ENCODE measurements at places on chromosomes 3 and 15.

DNA sequence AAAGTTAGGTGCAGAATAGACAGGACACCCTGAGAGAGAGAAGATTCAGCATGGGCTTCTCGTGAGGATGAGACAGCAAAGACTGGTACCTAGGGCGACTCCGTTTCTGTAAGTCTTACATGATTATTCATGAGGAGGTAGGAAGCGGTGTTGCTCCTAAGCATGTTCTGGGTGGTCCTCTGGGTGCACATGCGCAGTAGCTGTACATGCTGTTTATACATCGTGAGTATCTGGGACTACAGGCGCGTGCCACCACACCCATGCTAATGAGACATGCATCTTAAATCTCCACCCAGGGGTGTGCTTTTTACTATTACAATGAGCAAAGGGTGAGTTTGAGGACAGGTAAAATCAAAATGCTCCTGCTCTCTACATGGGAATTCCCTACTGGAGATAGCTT, 12.3 kb downstream of the ALPK3 start:
- no peak for DNase-seq

- no peak for DNase-seq
Measured at GRCh38 chr3:128727485-128727884, 1.5 kb downstream of the RAB7A start.

DNA sequence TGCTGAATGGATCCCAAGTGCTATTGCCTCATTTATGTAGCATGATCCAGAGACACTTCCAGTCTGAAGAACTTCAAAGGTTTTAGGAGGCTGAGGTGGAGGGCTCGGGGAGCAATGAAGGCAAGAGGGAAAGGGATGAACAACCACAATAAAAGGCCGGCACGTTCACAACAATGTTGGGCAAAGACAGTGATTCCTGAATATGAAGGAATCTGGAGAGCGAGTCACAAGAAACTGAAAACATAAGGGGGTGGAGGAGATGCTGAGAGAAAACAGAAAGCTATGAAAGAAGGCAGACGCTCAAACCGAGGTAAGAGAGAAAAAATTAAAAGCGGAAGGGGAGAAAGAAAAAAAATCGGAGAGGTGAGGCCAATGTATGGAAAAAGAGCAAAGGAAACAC, 120.1 kb downstream of the GREM1 start:
- DNase-seq: no peak

DNA sequence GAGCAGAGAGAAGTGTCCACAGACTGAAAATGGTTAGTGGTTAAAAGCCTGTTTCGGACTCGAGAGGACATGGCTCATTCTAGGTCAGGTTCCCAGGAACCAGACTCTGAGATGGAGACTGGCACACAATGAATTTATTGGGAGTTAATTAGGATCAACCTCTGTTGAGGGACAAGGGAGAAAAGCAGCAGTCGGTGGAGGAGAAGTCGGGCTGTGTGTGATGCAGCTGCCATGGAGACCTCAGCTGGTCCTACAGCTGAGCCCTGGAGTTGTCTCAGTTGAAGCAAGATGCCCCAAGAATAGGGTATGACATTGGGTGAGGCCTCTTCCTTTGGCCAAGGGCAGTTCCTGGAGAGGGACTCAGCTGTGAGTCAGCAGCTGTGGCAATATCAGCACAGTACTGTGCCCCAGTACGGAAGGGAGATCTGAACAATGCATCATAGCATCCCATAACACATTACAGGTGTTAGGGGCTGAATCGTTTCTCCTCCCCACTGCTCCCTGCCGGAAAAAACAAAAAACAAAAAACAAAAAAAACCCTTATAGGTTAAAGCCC, 105.4 kb downstream of the ABHD5 start:
- DNase-seq: no peak

- no peak for DNase-seq
Measured at GRCh38 chr15:63405159-63405558, 23.5 kb upstream of the CA12 start.

DNA sequence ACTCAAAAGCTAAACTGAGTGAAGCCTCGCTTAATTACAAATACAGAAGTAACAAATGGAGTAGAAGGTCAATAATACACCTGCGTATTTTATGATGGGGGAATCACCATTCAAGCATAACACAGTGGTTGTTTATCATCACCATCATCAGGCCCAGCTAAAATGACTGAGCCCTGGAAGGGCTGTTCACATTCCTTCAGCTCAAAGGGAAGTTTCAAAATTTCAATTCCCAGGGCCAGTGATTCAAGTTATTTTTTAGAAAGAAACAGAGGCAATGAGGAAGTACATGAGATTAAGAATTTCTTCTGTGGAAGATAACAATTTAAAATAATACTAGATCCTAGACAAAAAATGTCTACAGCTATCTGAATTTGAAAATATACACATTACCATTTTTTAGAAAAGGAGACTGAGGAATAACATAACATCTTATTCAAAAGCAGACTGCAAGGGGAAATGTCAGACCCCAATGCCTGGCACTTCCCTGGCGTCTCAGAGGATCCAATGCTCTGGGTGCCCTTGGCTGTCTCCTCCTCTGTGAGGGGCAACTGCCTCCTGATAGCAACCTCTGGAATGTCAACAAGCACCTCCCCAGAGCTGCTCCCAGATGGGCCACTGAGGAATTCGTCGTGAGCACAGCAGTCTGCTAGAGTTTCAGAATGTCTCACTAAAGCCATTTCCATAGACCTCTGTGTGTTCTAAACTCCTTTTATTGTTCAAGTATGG, 22.8 kb downstream of the EHD4 start:
- DNase-seq: no peak

DNA sequence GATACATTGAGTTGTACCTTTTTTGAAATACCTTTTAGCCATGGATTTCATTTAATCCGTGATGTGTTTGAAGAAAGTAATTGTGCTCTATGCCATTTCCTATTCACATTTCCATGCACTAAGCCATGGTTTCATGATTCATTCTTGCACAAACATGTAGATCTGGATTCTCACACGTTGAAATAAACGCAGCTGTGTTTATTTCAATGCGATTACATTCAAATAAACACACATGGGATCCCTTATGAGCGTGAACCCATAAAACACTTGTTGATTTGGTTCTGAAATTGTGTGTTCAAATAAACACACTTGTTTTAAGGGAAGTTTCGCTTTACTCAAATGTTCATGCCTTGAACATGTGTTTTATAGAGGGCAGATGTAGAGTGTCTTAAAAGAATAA, 39.2 kb downstream of the BBX start:
- DNase-seq: no peak

DNA sequence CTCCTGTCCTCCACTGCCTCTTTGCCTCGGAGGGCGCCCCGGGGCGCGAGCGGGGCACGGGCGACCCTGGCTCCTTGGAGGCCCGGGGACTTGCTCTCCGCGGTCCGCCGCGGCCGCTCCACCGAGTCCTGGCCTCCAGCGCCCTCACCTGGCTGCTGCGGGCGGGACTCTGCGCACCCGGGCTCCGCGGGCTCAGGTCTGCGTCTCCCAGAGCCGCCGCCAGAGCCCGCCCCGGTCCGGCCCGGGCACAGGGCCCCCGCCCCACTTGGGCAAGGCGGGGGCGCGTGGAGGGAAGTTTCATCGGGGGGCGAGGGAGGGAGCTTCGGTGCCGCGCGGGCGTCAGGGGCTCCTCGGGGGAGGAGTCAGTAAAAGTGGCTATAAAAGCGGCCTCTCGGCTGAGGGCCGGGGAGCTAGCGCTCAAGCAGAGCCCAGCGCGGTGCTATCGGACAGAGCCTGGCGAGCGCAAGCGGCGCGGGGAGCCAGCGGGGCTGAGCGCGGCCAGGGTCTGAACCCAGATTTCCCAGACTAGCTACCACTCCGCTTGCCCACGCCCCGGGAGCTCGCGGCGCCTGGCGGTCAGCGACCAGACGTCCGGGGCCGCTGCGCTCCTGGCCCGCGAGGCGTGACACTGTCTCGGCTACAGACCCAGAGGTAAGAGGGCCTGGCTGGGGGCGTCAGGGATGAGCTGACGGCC, at the start of gene CEMIP:
TSS of gene CEMIP (plus strand) at position 407 of the 694 bp plus-strand sequence. CDS start 94,510 bp downstream, outside the sequence.
- peak; percentile 68 for DNase-seq

GRCh38 chr3:72473156-72473555, 375.1 kb downstream of the SHQ1 start:
- DNase-seq: no peak

DNA sequence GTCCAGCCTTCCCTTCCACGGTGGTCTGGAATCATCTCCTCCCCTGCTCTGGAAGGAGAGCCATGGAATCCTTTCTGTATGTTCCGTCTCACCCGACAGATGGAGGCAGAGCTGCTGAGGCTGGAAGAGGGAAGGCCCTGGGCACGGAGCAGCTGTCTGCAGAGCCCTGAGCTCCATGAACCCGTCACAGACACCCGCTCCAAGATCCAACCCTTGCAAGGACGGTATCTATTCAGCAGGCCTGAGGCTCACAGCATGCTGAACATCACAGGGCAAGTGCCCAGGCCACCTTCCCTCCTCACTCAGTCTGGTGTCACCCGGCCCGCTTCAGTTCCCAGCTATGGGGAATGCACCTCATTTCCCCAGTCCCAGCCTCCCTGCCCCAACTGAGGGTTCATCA, 103.9 kb downstream of the LRIG1 start:
- no peak for DNase-seq

DNA sequence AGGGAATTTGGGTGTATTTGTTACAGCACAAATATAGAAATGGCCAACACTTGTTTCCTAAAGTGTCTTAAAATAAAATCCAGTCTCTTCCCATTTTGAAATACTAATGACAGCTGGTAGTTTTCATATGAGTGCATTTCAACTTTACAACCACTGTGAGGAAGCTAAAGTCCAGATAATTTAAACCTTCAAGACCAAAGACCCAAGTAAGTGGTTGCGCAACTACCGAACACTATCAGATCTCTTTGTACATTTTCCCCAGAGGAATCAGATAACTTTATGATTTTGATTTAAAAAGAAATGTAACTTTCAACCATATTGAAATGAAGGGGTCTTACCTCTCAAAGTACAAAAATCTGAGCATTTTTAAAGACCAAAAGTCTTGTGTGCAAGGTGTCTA, 14.3 kb downstream of the BCL2L10 start:
- DNase-seq: no peak

GRCh38 chr15:63203451-63204090, 14.2 kb downstream of the RAB8B start:
- DNase-seq: no peak

DNA sequence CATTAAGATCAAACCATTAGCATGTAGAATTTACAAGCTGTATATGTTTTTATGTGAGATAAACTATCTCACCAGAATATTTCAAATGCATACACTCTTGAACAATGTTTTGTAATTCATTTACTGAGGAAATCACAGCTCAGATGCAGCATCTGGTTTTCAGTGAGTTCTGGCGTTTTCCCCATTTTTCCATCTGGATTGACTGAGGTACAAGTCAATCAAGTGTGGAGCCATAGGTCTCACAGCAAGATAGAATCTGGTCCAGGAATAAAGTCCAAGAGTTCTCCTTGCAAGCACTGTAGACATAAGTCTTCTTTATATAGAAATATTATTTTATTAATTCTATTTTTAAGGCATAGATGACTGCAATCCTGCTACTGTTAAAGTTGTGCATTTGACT, 219.3 kb downstream of the ZBBX start:
- DNase-seq: no peak

GRCh38 chr3:152026033-152026556, 152.7 kb downstream of the SUCNR1 start:
- DNase-seq: no peak

GRCh38 chr3:108311797-108312196, 15.4 kb downstream of the HHLA2 start:
- DNase-seq: no peak

GRCh38 chr3:14410503-14411165, 8.2 kb downstream of the SLC6A6 start:
- no peak for DNase-seq

DNA sequence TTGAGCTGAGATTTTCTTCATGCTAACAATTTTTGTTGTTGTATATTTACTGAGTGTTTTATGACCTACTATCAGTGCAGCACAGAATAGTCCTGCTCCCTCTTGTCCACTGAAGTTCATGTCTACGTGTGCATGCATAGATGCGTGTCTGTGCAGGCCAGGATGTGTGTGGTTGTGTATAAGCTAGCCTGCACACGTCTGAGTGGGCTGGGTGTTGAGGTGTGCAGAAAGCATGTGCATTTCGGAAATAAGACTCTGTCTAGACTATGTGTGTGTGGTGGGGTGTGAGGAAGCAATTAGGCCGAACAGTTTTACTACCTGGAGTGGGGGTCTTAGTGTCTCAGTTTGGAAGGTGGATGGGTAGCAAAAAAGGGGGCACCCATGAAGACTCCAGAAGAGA, 39.2 kb downstream of the ATP2B2 start:
- DNase-seq: no peak

- DNase-seq: no peak
Measured at GRCh38 chr15:91694131-91694830, 159.2 kb upstream of the SLCO3A1 start.

- DNase-seq: no peak
Measured at GRCh38 chr15:101206176-101206591, 45.7 kb downstream of the CHSY1 start.

DNA sequence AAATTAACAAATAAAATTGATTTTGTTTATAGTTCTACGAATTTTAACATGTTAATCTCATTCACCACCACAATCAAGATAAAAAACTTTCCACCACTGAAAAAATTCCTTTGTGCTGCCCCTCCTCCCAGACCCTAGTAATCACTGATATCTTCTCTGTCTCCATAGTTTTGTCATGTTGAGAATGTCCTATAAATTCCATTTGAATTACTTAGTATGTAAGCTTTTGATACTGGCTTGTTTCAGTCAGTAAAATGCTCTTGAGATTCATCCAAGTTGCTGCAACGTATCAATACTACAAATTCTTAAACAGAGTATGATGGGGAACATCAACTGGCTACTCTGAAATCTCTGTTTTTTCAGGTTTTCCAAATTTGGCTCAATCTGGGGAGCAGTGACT, 129.6 kb downstream of the CTNNB1 start:
- DNase-seq: no peak

- DNase-seq: no peak
Measured at GRCh38 chr15:67208396-67208795, 46.1 kb downstream of the AAGAB start.

GRCh38 chr3:171250444-171250843, 209.8 kb downstream of the TNIK start:
- DNase-seq: no peak

- no peak for DNase-seq
Measured at GRCh38 chr3:186330772-186331460, 31.1 kb downstream of the DGKG start.

DNA sequence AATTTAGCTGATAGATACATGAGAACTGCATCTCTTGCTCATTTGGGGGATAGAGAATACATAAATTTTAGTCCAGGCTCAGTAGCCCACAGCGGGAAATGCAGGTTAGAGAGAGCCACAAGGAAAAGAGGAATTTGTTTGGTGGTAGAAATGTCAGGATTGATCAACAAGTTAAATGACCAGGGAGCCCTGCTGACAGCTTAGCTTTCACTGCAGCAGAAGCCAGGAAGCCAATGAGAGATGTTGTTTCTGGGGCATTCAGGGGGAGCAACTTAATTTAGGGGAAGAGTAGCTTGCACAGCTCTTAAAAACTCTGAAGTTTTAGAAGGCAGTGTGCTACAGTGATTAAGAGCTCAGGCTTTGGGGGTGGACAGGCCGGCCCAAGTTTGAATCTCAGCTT, 22.7 kb downstream of the ARHGEF26 start:
- no peak for DNase-seq
